ENCODE measurements at places on chromosomes 3 and 15.
A peak's percentile ranks its signal among the peaks of the same experiment; 100 is the strongest.

- no peak for DNase-seq
Observed at GRCh38 chr3:71260782-71261181, 322.7 kb downstream of the FOXP1 start.

DNA sequence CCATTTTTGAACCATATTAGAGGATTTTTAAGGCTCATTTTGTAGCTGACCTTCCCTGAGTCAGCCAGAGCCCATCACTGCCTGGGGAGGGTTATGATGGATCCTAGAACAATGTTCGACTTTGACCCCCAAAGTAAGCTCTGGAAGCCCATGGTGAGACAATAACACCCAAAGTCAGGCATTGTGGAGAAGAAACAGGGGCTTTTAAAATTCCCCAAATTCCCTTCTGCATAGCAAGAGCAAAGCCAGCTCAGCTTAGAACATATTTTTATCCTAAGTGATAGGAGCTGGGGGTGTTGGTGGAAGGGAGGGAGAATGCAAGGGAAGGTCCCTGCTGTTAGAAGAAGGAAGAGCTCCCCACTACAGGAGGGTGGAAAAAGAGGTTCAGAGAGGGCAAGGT is 4.0 kb downstream of the ITGA11 start:
- DNase-seq: no peak

GRCh38 chr15:41690636-41691035 is 30.4 kb downstream of the MGA start:
- no peak for DNase-seq

GRCh38 chr3:128665362-128666021 is 14.9 kb upstream of the RPN1 start:
- no peak for DNase-seq

DNA sequence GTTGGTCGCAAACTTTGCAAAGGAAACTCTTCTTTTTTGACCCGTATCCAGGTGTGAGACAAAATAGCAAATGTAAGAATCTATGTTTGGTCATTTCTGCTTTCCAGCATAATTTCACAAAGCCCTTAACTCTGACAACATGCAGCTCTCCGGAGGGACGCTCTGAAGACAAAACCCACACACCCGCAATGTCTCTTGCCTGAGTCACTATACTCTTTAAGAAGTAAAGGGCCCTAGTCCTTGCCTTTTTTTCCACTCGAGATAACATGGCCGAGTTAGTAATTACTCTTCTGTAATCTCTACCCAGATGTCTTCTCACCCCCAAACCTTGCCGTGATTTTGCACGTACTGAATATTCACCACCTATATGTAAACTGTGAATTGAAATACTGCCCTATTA is 115.7 kb upstream of the ADAMTS9 start:
- no peak for DNase-seq

DNA sequence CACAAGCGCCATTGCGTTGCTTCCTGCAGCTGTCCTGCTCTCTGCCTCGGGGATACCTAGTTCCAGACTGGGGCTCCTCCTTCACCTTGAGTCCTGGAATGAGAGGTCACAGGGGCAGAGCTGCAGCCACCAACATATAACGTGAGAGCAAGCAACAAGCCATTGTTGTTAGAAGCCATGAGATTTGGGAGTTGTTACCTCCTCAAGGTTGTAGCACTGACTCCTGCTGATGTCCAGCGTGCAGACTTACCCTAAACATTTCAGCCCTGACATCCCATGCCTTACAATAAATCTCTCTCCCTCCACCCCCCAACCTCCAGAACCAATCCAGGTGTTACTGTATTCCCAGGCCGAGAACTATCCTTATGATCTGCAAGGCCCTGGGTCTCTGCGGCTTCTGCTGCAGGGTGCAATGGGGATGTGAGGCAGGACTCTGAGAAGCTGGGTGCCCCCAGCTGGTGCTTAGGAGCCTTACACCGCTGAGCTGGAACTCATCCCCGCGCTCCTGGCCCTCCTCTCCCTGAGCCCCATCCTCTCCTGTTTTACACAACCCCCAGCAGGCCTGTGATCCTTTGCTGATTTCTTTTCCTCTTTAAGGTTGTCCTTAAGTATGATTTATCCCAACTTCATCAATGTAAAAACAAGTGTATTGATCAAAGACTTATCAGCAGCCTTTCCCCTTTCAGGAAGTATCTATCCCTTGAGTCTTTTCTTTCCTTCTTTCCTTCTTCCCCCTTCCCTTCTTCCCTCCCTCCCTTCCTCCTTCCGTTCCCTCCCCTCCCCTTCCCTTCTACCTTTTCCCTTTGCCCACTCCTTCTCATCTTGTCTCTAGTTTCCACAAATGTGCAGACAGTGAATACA is 84.2 kb upstream of the ABHD2 start:
- peak; percentile 3 for DNase-seq

- no peak for DNase-seq
Observed at GRCh38 chr3:64187065-64187959, 38.0 kb downstream of the PRICKLE2 start.

GRCh38 chr15:46242935-46243334 is 608.1 kb downstream of the SQOR start:
- no peak for DNase-seq

DNA sequence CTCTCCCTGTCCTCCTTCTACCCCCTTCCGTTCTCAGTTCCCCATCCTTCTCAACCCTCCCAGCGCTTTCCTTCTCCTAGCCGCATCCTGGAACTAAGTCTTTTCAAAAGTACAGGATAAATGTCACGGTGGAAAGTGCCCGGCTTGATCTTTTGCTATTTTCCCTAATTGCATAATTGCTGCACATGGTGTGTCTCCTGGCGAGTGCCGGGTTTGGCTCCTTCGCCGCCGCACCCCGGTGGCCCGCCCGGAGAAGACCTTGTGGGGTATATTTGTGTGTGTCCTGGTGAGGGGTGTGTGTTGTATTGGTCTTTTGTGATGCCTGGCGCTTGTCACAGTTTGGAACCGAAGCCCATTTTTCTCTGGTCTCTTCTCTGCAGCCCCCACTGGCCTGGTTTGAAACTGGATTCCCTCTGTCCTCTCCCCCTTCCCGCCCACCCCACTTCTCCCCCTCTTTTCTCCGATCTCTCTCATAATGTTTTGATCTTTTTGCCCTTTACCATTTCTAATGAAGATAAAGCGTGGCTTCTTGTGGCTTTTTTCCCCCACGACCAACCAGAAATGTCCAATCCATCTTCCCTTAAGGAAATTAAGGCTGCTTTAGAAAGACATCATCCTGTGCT is 692 bp downstream of the UBE2E2 start:
- DNase-seq: no peak

- DNase-seq: no peak
Observed at GRCh38 chr3:81863756-81864155, 102.3 kb upstream of the GBE1 start.

- no peak for DNase-seq
Observed at GRCh38 chr3:146511402-146512134, 32.8 kb downstream of the PLSCR1 start.

DNA sequence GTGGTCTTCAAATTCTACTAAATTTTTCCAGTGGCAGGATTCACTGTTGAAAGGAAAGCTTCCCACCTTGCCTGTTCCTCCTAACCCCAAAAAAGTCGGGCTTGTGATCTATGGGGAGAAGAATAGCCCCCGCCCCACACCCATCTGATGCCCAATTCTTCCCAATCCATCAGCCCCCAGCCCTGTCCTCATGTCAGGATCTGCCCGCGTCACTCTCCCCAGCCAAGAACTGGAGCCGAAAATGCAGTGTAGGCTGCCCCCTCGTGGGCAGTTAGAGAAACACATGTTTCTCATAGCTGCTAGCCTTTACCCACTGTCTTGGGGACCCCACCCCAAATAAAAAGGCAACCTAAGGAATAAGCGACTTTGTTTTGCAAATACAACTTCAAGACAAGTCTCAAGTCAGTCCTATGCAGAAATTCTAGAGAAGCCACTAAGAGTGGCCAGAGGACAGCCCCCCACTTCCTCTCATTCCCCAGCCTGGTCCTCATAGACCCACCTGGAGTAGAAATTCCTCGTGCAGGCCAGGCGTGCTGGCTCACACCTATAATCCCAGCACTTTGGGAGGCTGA is 13.0 kb upstream of the CSK start:
- DNase-seq: peak; percentile 60

DNA sequence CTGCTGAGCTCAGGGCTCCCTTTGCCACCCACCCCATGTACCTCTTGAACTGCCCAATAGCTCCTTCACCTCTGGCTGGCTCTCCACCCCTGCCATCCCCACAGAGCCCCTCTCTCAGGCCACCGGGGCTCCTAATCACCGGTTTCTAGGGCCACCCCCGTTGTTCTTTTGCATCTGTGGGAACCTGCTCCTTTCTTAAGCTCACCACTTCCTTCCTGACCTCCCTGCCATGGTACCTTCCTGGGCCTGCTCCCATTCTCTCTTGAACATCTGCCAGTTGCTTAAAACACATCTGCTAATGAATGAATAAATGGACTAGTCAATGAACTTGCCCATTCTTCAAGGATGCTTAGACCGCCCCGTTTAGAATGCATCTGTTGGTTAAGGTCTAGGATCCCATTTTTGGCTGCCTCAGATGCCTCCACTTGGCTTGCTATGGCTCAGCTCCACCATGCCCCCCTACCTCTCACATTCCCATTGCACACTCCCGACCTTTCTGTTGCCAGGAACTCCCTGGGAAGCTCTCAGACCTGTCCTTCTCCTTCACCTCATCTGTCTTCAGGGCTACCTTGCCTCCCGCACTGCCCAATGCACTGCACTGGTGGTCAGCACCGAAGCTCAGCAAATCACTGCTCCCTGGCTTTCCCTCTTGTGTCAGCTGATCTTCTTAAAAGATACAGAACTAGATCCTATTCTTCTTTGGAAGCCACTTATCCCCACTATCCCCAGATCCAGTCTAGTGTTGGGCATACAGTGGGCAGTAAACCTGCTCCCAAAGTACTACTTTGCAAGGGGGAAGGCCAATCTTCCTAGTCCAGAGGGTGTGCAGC is 9.1 kb downstream of the AMOTL2 start:
- no peak for DNase-seq

DNA sequence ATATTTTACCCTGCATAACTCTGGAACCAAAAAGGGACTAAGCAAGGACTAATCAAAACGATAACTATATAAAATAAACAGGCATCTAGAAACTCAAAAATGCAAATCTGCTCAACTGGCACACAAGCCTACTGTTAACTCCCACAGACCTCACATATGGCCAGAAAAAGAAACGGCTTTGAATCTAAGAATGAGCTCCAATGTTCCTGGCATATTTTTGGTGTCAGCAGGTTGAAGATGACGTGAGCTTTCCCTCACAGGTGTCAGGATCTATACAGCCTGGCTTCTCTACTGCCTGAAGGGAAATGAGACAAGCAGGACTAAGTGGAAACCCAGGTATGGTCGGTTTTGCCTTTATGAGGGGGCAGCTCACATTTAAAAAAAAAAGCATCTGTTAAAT is 120.1 kb upstream of the SPATA12 start:
- DNase-seq: no peak

DNA sequence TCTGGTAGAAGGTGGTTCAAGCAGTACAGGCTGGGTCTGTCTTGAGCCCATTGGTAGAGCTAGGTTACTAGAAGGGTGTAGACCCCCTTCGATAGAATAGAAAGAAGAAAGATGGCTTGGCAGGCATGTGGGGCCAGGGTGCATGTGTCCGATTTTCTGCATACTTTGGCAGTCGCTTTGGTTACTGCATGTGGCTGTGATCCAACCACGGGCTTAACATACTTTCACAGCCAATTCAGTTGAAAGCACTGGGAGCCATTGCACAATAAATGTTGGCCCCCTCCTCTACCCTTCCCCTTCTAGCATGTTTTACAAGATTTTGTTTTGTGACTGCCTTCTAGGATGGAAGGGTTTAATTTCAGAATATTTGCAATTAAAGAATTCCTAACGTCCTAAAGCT is 7.2 kb downstream of the ARID3B start:
- DNase-seq: no peak

GRCh38 chr3:30625541-30626438 is 19.4 kb downstream of the TGFBR2 start:
- no peak for DNase-seq

GRCh38 chr3:186953011-186953487 is 22.7 kb downstream of the ST6GAL1 start:
- DNase-seq: no peak

DNA sequence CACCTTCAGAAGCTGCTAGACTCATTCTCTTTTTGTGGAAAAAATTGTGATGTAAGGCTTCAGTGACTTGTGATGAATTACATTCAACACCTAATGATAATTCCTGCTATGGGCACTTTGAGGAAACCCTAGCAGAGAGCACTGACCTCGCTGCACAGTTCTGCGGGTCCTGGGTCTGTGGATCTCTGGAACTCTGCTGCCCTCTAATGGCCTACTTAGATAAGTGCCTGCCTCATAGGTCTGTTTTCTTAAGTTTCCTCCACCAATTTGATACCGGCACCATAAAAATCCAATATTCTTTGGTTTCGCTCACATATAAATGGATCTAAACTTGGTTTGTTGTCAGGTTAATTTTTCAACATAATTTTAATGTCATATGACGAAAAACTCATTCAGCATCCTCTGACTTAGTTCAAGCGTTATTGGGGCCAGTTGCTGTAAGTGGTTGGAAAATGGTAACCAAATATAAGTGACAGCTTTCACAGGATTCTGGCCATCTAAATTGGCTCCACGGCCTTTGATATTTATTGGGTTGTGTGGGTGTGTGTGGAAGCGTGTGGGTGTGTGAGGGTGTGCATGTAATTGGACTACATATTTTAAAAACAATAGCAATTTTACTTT is 10.4 kb downstream of the SLITRK3 start:
- DNase-seq: no peak

GRCh38 chr3:24185738-24186384 is 240.8 kb downstream of the NR1D2 start:
- DNase-seq: peak; percentile 1

DNA sequence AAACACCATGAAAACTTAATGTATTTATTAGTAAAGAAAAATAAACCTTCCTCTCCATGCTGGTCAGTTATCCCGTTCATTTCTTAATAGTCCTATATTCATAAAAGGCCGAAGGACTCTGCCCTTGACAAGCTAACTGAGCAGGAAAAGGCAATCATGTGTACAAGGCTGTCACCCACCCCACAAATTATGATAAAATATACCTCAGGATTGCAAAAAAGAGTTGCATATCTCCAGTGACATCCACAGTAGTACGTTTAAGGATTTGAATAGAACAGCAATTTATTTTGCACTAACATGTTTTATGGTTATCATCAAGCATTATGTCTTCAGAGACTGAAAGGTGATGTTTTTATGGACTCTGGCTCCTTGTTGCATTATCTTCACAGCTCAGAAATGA is 157.6 kb downstream of the FOXB1 start:
- DNase-seq: no peak

DNA sequence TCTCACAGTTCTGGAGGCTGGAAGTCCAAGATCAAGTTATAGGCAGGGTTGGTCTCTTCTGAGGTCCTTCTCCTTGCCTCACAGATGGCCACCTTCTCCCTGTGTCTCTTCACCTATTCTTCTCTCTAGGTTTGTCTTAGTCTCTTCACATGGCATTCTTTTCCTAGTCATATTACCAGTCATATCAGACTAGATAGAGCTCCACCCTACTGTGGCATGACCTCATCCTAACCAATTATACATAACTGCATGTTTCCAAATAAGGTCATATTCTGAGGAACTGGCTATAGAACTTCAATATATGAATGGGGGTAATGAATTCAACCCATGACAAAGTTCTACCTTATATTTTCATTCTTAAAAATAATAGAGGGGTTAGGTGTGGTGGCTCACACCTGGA is 196.4 kb upstream of the UBE3A start:
- DNase-seq: no peak

- DNase-seq: no peak
Observed at GRCh38 chr3:83877910-83878309, 1080.9 kb upstream of the CADM2 start.
